ENCODE measurements at places on chromosomes 11 and 22.

GRCh38 chr11:116791002-116791812, 472 bp downstream of the APOA5 start:
- peak; percentile 64 for DNase-seq

GRCh38 chr11:68963779-68964178, 17.0 kb downstream of the MRGPRD start:
- no peak for DNase-seq

- no peak for DNase-seq
These were observed 56.2 kb downstream of the NFAM1 start for GRCh38 chr22:42375982-42376381.

DNA sequence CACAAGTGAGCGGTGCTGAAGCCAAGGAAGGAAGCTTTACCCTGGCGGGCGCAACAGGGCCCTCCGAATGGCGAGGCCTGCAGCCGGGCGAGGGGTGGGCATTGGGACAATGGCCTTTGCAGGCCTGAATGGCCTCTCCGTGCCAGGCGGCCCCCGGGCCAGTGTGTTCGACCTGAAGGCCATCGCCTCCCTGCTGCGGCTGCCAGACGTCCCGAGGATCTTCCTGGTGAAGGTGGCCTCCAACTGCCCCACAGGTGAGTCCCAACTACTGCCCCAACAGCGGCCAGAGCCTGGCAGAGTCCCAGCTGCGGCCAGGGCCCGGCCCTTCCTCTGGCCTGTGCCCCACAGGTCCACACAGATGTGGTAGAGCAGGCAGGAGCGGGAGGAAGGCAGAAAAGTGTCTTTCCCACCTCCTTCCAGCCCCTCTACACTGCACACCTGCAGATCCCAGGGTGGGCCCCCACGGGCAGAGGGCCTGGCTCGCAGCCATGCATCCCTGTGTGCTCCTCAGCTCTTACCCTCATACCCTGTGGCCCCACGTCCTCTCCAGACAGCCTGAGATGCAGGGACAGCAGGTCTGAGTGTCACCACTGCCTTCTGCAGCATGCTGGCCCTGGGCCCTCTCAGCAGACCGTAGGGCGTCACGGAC, 11.3 kb downstream of the PHLDA2 start:
- DNase-seq = no peak

DNA sequence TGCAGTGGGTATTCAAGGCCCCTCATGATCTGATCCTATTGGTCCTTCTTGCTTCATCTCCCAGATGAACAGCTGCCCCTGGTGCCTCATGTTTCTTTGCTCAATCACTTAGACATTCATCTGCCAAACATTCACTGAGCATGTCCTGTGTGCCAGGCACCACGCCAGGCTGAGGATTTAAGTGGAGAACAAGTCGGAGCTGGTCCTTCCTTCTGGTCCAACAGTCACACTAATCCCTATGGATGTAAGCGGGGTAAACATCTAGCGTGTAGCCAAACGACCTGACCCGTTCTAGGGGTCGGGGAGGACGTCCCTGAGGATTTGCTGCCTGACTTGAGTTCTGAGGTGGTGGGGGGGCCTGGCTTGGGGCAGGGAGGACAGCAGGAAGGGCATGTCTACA, 21.9 kb downstream of the ZMAT5 start:
- no peak for DNase-seq

DNA sequence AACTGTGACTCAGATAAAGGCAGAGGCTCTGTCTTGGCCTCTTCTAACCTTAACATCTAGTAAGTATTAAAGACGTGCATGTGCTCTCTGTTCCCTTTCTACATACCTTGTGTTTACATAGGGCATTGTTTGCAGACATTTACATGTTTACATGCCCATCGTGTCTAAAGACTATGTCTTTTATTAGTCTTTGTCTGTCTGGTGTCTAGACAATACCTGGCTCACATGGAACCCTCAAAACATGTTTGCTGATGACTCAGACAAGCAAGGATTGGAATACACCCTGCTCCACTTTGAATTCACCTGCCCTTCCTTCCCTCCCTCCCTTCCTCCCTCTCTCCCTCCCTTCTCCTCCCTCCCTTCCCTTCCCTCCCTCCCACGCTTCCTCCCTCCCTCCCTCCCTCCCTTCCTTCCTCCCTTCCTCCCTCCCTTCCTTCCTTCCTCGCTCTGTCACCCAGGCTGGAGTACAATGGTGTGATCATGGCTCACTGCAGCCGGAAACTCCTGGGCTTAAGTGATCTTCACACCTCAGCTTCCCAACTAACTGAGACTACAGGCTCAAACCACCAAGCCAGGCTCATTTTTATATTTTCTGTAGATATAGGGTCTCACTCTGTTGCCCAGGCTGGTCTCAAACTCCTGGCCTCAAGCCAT, 23.7 kb upstream of the SORL1-AS1 start:
- DNase-seq = no peak

DNA sequence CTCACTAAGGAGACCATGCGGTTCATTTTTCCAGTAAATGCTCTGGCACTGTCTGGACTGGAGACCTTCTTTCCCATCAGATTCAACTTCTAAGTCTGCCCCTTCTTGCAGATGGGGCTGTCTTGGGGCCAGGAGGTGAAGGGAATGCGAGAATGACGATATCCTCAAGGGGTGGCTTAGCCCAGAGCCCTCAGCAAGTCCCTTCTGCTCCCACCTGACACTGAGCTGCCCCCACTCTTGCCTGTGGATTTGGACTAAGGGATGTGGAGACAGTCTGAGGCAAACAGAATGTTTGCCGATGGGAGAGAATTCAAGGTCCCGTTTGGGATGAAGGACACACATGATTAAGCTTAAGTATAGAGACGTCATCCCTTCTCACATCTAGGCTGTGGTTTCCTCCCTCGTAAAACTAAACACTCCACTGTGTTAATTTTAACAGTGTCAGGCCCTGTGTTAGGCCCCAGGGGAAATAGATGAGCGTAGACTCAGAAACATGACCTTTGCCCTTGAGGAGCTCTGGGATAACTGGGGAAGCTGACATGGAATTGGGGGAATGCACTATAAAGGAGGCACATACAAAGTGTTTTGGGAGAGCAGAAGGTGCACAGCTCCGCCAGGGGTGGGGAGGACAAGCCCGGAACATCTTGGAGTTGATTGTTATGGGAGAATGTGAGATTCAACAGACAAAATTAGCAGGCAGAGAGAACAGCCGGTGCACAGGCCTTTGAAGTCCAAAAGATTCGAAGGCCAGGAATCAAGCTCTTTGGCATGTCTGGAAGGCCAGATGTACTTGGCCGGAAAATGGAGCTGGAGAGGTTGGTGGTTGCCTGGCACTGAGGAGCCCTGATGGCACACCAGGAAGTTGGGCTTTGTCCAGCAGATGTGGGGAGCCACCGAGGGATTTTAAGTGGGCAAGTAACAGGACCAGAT, 71.6 kb downstream of the ST3GAL4 start:
- no peak for DNase-seq

- no peak for DNase-seq
These were observed 15.3 kb downstream of the PHF21A start for GRCh38 chr11:46105926-46106325.

GRCh38 chr22:35150183-35151107, 84.5 kb downstream of the ISX start:
- peak; percentile 55 for DNase-seq

DNA sequence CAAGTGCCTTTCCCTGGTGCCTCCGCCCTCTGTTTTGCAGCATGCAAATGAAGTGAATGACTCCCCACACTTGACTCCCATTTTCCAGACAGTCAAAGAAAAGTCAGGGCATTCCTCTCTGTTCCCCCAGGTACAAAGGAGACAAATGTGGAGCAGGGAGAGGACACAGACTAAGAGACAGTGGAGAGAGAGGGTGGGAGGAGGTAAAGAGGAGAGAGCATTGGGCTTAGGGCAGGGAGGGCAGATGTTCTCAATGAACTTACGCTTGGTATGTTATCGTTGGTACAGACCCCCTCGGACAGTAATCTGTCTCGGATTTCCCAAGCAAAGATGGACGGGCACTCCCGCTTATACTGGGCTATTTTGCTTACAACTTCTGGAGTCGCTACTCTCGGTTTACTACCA, 9.8 kb downstream of the PAX6 start:
- no peak for DNase-seq

DNA sequence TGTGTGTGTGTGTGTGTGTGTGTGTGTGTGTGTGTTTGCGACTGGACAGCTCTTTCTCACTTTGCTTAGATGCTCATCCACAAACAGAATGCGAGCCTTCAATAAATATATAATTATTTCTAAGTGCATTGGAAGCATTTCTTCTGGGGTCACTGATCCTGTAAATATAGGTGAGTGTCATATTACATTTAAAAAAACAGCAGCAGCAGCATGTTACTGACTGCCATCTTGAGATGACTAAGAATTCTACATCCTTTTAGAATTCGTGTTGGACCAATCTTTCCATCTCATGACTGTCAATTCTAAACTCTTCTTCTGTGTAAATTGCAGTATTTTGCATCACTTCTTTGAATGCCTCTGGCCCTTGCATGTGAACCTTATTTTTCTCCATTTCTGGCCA, 238.0 kb upstream of the DDI1 start:
- DNase-seq = no peak

DNA sequence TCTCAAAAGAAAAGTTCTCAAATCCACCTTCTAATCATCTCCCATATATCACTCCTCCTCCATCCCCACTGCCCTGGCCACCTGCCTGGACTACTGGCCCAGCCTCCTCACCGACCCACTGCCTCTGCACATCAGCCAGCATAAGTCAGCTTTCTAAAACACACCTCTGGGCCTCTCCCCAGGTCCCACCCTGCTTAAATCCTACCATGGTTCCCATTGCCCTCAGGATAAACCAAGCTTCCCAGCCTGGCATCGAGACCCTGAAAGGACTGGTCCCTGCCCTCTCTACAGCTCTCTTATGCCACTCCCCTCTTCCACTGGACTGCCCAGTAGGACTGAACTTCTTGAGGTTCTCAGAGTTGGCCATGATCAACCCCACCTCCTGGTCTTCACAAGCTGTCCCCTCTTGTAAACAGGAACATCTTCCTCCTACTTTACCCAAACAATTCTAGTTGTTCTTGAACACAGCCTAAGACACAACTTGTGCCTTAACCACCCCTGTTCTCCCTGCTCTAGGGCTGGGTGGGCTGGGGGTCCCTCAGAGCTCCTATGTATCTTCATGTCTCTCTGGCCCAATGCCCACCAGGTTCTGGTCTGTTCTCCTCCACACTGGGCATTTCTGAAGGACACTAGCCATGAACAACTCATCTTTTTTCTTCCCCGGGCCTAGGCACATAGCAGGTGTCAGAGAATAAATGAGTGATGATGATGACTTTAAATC, 12.6 kb upstream of the P2RY6 start:
- DNase-seq = no peak

DNA sequence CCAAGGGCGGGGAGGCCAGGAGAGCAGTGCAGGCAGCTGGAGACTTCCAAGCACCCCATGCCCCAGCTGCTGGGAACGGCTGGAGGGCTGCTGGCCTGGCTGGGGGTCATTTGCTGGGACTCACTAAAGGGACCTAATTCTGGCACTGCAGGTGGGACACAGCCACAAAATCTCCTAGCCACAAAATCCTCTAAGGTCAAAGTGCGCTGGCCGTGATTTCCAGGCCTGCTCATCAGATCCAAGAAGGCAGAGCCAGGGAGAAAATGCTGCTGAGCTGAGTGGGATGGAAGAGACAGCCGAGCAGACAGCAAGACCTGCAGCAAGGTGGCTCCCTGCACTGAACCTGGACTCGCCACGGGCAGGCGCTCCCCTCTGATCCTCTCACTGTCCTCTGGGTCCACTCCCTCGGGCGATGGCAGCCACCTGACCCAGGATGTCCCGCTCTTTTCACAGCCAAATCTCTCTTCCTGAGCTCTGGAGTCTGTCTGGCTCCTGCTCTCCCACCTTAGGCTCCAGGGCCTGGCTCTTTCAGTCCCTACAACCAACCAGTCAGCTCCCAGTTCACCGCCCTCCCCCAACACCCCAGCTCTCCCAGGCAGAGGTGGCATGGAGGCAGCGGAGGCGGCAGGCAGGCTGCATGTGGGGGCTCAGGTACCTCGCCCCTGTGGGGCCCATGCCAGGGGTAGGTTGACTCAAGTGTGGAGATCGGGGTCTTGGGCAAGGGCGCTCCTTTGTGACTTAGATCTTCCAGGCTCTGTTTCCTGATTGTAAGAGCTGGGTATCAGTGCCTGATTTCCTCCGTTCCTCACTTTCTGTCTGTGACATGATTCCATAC, 14.5 kb downstream of the OVOL1 start:
- no peak for DNase-seq

DNA sequence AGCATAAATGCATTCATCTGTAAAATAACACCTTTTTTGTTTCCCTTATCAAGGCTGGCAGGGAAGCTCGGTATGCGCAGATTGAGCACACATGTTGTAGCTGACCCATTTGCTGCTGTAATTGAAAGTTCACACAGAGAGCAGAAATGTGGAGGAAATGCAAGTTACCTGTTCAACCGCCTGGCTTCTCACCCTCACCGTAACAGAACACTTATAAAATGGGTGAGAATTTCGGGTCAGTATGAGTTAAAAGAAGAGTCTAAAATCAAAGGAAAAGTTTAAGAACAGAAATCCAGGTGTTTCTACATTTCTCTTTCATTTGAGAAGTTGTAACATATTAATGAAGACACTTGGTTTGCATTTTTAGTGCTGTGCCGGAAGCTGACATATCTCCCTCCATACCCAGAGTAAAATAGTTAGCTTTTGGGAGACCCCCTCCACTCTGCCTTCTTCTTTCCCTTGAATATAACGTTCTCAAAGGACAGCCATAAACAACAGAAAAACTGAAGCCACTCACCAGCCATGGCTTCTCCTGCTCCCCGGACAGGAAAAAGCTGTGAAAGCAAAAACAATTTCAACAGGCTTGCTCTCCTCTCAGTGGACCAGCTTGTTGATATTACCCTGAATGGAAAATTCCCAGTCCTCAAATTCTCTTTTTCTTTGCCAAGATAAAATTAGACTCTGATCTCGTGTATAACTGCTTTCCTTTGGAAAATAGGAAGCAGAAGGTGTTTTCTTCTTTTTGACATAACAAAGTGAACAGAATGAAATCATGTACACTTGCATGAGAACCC, at the start of gene CASP12:
CASP12 (minus strand) TSS at position 570 of the 794 bp plus-strand sequence.
- DNase-seq = no peak

DNA sequence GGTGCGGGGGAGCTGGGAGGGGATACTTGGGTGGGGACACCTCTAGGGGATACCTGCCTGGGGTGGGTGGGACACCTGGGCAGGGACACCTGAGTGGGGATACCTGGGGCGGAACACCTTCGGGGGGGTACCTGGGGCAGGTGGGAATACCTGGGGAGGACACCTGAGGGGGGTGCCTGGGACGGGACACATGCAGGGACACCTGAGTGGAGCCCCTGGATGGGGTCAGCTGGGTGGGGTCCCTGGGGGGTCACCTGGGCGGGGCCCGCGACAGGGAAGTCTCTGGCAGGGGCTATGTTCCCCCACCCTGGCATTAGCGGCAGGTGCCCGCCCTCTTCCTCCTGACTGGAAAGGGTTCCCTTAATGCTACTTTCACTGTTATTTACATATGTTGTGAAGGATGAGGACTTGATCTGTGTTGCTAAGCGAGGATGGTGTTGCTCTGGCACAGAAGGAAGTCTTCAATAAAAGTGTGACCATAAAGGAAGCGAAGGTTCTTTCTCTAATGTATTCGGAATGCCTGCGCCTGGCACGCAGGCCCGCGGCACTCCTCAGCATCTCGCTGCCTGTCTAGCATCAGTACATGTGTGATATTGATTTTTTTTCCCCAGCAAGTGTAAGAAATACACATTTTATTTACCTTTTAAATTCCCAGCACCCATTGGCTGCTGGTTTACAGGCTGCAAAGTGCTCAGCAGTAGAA, 801.7 kb downstream of the BRD1 start:
- DNase-seq = no peak

Data from stimulated activated CD8-positive, alpha-beta memory T cell treated with anti-CD3 and anti-CD28 coated beads, Interleukin-2, amount 100 ng/mL, for 48 hours (primary cell).